Smooth muscle cell of the brain vasculature (primary cell): ENCODE measurements at places on chromosomes 7 and 10.

GRCh38 chr7:71326595-71326994, 194.7 kb downstream of the GALNT17 start:
- no peak for DNase-seq

DNA sequence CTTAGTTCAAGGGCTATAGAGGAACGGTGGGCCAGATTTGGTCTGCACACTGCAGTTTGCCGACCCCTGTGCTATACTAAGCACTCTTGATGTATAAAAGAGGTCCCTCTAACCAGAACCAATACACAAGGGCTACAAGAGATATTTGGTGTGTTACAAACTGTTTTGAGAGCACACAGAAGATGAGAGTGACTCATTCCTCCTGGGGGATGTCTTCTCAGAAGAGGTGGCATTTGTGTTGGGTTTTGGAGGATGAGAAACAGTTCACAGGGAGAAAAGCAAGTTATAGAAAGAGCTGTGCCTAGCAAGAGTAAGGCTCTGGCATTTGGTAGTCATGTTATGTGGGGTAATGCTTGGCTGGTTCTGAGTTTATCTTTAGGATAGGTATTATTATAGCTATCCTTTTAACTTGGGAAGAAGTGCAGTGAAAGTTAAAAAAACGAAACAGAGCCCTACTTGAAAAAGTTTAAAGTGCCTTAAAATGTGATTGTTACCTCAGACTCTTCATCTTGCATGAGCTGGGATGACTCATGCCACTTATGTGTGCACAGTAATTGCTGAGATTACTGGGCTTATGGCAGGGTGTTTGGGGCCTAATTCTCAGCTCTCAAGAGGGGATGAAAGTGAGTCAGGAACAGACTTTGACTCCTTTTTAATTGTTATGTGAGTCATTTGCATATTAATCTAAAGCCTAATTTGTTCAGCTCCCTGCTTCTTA, 160.4 kb downstream of the KIF20B start:
- DNase-seq = no peak

DNA sequence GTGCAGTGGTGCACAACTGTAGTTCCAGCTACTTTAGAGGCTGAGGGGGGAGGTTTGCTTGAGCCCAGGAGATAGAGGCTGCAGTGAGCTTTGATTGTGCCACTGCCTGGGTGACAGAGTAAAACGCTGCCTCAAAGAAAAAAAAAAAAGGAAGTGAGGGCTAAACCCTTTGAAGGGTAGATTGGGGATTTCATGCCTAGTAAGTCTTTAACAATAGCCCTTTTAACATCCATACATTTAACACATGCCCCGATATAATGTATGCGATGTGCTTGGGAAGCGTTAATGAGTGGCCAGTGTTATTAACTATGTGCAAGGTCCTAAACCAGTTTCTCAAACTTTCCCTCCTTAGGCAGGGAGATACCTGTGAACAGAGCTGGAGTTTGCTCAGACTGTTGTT, 229.2 kb upstream of the HPS1 start:
- no peak for DNase-seq

DNA sequence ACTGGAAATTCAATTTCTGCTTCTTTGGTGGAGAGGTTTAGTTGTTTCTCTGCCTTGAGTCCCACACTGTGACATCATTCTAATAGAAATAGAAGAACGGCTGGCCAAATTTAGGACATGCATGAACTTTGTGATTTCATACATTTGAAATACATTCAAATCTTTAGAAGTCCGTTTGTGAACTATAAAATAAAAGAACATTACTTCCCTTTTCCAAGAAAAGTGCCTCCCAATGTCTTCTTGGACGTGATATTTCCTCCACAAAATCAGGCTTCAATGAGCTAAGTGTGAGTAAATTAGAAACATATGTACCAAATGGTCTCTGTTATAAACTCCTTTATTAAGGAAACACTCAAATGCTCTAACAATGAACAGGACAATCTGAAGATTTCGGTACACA, 314.5 kb upstream of the AKR1E2 start:
- no peak for DNase-seq

GRCh38 chr10:80166581-80167470, 34.3 kb downstream of the PLAC9 start:
- DNase-seq = no peak

DNA sequence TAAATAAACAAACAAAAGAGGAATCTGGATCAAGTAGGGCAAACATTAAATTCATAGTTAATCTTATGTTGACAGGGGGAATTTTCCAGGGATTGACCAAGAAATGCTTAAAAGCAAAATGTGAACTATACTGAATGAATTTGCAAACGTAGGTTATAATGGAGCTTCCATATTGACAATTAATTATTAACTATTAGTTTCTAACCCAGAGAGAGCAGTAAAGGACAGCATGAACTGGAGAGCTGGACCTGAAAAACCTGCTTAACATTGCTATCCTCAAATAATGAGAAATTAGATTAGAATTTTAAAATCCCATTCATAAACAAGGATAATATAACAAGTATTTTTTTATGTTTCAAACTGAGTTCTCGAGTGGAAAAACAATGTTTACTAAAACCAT, 1089.6 kb downstream of the DNAJB9 start:
- no peak for DNase-seq

DNA sequence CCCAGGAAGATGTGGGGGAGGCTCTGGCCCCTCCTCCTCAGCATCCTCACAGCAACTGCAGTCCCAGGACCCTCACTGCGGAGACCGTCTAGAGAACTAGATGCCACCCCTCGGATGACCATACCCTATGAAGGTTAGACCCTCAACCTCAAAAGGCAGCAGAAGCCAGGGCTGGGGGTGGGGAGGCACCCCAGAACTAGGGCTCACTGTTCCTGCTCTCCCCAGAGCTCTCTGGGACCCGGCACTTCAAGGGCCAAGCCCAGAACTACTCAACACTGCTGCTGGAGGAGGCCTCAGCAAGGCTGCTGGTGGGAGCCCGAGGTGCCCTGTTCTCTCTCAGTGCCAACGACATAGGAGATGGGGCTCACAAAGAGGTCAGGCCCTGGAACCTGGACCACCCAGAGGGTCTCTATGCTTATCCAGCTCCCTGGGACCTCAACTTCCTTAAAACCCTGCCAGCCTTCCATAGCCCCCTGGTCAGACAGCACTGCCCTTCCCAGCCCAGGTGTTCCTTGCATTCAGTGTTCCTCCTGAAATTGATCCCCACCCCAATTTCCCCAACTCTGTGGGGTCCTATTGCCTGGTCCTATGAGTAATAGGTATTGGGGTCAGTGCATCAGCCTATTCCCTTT, 3.7 kb downstream of the SEMA4G start:
- DNase-seq = no peak

GRCh38 chr10:126049759-126050700, 153.7 kb downstream of the FANK1 start:
- no peak for DNase-seq

DNA sequence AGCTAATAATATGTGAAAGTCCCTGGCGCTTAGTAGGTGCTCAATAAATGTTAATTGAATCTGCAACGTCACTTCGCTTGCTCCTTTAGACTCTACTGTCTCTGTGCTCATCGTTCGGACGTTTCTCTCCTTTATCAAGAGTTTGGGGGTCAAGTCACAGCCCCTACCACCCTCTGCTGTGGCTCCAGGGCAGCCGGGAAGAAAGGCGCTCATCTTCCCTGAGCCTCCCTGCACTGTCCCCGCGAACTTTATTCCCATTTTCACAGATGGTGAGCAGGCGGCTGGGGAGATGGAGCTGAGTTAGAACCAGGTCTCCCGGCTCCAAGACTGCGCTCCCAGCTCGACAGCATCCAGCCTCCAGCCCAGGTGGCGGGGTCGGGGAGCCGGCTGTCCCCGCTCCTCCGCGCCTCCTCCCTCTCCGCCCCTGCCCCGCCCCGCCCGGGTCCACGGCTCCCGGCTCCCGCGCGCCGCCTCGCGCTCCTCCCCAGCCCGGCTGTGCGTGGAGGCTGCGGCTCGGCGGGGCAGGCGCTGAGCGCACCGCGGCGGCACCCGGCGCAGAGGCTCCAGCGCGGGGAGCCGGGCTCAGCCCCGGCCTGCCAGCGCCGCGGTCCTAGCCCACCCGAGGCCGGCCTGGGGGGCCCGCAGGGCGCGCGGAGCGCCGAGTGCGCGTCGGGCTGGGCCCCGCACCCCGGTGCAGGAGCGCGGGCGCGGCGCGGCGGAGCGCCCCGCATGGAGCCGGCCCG, at the start of gene CLEC2L:
Gene CLEC2L, plus strand, starts transcription at position 487 of the 743 bp plus-strand sequence. Its CDS starts 243 bp downstream, at position 730.
- DNase-seq = no peak

DNA sequence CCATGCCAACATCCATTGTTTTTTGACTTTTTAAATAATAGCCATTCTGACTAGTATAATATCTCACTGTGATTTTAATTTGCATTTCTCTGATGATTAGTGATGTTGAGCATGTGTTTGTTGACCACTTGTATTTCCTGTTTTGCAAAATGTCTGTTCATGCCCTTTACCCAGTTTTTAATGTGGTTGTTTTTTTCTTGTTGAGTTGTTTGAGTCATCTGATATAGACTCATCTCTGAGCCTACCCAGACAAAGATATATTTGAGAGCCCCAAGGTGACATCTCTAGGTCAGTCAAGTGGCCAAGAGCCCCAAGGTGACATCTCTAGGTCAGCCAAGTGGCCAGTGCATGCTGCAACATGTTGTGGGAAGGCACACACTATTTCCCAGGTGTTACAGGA, 224.7 kb downstream of the HECW1 start:
- no peak for DNase-seq

DNA sequence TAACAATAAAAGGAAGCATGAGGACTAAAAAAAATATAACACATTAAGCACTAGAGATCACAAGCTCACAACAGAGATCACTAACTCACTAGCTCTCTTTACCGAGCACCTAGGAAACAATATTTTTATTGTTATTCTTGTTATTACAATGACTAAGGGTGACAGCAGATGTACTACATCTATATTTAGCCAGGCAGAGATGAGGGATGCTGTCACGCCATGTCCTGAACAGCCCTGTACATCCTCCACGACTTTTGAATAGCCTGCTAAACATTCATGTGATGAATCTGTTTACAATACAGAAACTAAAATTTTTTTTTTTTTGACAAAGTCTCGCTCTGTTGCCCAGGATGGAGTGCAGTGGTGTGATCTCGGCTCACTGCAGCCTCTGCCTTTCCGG, 22.7 kb downstream of the FAM133B start:
- no peak for DNase-seq

DNA sequence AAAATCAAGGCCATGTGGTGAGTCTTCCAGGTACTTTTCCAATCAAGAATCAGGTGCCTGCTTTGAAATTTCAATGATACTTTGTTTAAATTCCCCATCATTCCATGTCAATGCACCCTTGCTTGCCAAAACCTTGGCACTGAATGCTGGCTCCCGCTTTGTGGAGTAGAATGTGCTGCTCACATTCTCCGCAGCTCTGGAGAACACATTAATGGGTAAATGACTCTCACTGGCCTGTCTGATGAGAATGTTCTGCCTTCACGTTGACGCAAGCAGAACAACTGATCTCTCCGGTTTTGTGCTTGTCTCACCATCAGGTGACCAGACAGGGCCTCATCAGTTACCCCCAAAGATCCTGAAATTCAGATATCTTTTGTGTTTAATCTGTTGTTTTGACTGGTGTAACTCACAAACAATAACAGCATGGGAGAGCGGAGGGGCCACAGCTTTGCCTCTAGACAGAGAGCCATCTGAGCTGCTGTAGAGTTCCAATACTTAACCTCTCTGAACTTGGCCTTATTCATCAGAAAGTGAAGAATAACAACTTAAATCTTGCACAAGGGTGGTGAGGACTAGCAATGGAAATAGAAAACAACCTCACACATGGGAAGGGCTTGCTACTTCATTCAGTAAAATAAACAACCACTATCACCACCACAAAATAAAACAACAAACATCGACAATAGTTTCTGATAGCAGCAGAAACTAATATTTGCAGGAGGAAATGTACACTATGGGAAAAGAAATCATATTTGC, 276.9 kb upstream of the IGFBP3 start:
- DNase-seq = no peak

- DNase-seq = no peak
Observed at GRCh38 chr7:152751449-152752141, 8.0 kb upstream of the ACTR3B start.

GRCh38 chr10:11603741-11604140, 7.7 kb downstream of the USP6NL start:
- no peak for DNase-seq

GRCh38 chr7:43648473-43649406, 65.8 kb downstream of the STK17A start:
- DNase-seq = no peak

DNA sequence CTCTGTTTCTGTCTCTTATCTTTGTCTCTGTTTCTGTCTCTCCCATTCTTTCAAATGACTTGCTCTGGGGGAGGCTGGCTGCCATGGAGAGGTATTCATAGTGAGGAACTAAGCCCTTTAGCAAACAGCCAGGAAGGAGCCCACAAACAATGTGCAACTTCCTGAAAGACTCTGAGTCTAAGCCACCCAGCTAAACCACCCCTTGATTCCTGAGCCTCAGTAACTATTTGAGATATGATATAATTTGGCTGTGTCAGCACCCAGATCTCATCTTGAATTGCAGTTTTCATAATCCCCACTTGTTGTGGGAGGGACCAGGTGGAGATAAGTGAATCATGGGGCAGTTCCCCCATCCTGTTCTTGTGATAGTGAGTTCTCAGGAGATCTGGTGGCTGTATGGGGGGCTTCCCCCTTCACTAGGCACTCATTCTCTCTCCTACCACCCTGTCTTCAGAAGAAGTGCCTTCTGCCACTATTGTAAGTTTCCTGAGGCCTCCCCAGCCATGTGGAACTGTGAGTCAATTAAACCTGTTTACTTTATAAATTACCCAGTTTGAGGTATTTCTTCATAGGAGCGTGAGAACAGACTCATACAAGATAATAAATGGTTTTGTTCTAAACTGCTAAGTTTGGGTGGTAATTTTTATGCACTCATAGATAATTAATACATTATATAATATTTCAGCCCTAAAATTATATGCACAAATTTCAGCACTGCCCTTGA, 121.2 kb upstream of the FOXP2 start:
- no peak for DNase-seq

- DNase-seq = no peak
Observed at GRCh38 chr7:124033095-124033806, 384 bp upstream of the TMEM229A start.

GRCh38 chr10:132117636-132118190, 52.0 kb downstream of the JAKMIP3 start:
- no peak for DNase-seq

DNA sequence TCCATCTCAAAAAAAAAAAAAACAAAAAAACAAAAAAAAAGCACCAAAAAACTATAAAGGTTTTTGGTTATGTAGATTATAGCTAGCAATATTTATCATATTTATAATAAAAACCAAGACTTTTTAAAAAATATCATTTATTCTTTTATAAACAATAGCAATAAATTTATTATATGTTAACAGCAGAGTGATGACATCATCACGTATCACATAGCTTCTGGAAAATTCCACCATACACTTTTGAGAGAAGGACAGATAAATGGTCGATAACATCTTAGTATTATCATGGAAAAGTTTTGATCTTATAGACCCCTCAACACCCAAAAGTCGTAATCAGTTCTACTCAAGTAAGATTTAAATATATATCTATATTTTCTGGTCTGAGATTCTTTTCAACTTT, 33.2 kb upstream of the IL15RA start:
- no peak for DNase-seq

- DNase-seq = no peak
Observed at GRCh38 chr10:35895331-35895730, 253.2 kb upstream of the FZD8 start.

GRCh38 chr10:5632446-5632845, 33.9 kb downstream of the ASB13 start:
- no peak for DNase-seq
